Occipital lobe (tissue), 3 donors: ENCODE measurements at places on chromosomes 4 and X.

- DNase-seq, result no peak
Measured at GRCh38 chr4:126647756-126648397, 984.9 kb upstream of the INTU start.

DNA sequence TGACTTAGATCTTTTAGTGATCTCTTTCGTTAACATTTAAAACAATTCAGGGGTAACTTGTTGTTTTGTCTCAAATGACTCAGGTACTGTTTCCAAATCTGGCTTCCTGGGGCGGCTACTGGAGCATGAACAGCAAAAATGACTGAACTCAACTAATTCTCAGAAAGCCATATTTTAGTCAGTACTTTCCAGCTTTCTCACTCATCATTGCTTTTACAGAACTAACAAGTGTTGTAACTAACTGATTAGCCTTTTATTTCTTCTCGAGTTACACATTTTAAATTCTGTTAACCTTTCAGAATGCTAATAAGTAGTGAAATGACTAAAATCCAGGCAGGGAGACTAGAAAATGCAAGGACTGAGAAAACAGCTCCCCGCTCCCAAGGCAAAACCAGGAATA, 55.3 kb downstream of the JADE3 start:
- DNase-seq, result no peak

- DNase-seq, result no peak
Measured at GRCh38 chrX:97691901-97692455, 808.3 kb downstream of the RPA4 start.

DNA sequence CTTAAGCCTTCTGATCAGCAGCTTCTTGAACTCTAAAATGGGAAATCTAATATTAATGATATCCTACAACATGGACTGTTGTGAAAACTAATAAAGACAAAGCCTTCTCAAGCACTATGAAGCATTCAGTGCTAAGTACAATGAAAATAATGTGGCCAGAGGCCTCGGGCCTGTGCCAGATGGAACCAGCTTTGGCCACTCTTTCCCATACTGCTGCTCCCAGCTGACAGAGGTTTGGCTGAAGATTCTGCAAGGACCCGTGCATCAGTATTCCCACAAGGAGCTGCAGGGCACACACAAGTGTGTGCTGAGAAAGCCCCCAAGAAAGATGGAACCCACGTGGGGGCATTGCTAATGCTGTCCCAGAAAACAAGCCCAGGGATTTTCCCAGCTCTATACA, 60.5 kb upstream of the RPL34 start:
- DNase-seq, result no peak
